ENCODE measurements at places on chromosomes 11 and 22.
A peak's percentile ranks its signal among the peaks of the same experiment; 100 is the strongest.

DNA sequence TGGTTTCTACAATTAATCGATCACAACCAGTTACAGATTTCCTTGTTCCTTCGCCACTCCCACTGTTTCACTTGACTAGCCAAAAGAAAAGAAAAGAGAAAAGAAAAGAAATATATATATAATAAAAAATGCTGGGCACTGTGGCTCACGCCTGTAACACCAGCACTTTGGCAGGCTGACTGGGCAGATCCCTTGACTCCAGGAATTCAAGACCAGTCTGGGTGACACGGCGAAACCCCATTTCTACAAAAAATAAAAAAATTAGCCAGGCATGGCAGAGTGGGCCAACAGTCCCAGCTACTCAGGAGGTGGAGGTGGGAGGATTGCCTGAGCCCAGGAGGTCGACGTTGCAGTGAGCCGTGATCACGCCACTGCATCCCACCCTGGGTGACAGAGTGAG lies 83.8 kb downstream of the NAT10 start:
- no peak for DNase-seq

GRCh38 chr11:43579171-43579918 lies 101.2 kb upstream of the HSD17B12 start:
- DNase-seq: no peak

DNA sequence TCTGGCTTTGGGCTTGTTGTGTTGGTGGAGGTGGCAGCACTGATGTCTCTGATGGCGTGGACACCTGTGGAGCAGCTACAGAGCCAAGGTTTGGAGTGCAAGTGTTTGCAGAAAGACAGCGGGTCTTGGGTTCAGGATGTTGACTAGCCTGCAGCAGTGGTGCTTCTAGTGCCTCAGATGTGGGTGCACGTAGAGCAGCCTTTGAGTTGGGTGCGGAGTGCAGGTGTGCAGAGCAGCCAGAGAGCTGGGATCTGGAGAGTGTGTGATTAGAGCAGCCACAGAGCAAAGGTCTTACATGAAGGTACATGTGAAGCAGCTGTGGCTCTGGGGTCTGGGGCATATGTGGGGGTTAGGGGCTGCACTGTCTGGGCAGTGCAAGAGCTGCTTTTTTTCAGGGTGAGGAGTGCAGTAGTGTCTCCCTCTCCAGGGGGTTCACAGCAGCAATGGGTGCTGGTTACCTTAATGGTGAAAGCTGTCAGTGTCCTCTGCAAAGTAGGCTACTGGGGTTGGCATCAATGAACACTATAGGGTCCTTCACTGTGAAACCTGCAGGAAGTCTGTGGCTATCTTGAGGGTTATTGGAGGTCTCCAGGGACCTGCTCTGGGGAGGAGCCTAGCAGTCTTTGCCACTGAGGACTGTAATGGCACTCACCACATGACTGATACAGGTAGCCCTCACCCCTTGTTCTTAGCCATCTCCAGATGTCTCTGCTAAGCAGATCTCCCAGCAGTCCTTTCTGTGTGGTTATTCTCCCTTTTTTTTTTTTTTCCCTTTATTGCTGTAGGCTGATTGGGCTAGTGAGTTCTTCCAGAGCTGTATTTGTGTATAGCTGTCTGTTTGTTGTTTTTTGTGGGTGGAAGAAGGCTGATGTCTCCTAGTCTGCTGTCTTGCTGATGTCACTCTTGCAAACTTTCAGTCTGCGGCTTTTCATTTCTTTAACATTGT lies 14.3 kb downstream of the BIRC2 start:
- peak; percentile 46 for DNase-seq

DNA sequence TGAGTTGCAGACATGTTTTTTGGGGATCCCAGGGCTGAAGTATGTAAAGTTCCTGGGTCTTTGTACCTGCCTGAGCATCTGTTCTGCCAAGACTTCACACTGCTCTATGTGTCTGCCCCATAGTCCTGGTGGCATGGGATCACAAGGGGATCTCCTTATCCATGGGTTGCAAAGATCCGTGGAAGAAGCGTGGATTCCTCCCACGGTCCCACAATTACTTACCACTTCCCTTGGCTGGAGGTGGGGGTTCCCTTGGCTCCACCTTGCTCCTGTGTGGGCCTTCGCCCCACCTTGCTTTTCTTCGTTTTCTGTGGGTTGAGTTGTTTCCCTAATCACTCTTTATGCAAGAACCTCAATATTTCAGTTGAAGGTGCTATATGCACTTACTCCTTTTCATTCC lies 157.4 kb upstream of the CHORDC1 start:
- DNase-seq: no peak
